NCI-H460 (cell line): ENCODE measurements at places on chromosomes 11 and 22. TPM values are rescaled to one million over a fixed set of nuclear protein-coding genes. Genes with fewer than 3 reads are reported as not detected.

DNA sequence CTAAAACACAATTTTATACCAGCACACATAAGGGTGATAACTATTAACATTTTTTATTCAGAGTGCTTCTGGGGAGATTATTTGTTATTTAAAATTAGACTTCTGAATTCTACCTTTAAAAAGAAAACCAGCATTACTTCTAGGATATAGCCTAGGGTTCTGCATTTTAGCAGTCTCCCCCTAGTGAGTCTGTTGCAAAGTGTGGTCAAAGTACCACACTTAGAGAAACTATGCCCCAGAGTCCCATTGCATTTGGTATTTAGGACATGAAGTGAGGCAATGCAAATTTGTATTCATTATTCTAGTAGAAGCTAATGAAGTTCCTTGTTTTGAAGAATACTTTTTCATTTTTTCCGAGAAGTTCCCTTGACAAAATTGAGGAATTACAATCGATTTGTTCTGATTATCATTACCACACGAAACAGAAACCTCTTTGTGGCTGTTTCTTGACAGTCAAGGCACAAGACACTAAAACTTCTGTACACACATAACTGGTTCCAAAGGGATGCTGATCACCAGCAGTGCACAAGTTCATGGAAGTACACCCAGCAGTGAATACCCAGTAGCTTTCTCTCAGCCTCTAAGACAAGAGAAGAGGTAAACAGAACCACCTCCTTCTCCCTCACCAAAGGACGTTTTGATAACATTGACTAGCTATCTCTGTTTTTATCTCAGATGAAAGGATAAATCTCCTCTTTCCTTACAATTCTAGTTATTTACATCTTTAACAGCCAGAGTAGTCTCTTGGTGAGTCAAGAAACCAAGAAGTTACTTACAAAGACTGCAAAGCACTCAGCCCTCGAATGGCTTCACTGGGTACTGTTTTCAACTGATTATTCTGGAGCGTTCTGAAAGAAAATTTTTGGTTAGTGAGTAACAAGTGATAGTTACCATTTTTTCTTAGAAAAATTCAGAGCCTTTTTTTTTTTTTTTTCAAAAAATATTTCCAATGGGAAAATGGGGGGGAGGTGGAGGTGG lies 27.6 kb upstream of the CCDC34 start:
- no peak for DNase-seq

DNA sequence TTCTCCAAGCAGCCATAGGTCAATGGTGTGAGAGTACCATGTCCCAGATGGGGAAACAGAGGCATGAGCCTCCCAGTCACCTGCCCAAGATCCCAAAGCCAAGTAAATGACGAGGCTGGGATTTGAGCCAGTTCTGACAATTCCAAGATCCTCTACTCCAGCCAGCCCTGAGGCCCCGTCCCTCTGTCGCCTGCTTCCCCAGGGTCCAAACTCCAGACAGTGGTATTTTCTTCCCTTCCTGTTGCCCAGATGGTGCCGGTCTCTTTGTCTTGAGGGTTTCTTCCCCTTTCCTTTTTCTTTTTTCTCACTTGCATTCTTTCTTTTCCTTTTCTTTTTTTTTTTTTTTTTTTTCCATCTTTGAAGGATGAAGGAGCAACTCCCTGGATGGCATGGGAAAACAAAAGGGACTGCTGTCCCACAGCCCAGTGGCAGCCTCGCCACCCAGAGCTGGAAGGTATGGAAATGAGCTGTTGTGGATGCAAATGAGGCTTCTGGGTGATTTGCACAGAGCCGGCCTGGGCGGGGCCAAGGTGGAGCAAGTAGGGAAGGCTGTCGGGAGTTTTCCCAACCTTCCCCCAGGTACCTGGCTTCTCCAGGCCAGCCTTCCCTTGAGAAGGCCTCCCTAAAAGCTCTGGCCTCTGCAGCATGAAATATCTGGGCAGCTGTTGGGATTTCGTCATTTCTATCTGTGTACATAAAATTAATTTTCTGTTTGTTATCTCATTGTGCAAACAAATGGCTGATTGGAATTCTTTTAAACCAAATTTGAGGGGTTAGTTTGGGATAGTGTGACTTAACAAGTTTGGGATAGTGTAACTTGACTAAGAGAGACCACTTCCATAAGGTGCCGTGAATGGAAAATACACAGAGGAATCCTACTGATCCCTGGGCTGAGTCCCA lies 146.8 kb downstream of the MN1 start:
- no peak for DNase-seq

PATE4 gene
- not detected in 2 replicates for total RNA-seq

DNA sequence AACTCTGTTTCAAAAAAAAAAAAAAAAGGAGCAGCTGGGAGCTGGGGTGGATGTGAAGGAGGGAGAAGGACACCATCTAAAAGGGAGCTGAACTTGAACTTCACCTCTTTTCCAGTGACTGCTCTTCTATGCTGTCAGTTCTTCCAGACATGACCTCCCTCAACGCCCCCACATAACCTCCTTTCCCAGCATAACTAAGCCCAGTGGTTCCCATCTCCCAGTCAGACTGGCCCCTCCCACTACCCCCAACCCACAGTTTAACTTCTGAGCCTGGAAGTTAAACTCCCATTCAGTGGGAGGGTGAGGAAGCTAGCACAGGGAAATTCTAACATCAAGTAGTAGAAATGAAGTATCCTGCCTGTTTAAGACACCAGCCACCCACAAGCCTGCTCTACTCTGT lies 1.8 kb downstream of the ARHGAP1 start:
- DNase-seq: no peak

DNA sequence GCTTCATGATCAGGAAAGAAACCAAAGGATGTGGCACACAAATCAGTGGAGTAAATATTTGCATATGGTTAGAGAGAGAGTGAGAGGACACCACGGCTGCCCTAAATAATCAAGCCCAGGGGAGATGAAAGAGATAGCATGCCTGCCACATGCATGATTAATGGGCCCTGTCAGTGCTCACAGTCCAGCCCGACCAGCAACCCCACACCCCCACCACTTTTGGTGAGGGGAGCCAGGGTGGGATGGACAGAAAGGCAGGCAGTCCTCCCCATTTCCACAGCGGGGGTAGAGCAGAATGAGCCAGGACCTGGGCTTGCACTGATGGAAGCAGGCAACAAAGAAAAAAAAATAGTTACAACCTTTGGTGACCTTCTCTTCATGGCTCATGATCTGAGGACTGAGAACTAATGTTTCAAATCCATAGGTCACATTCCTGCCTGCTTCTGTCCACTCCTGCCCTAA lies 545.0 kb downstream of the ETS1 start:
- DNase-seq: no peak

DNA sequence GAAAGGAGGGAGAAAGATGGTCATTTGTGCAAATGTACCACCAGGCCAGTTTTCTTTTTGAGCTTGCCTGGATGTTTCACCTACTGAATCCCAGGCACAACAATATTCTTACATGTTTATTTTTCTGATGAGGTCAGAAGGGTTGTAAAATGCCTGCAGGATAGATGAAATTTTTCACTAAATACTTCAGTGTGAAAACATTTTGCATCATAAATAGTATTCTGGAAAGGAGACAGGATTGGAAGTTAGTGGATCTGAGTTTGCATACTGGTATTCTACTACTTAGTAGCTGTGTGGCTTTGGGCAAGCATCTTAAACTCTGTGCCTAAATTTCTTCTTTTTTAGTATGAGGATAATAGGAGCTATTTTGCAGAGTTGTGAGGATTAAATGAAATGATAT lies 24.8 kb downstream of the RNF169 start:
- DNase-seq: no peak

GRCh38 chr11:96187822-96188221 lies 155.2 kb downstream of the MAML2 start:
- DNase-seq: no peak

HOATZ gene
- total RNA-seq: not detected in 2 replicates

DNA sequence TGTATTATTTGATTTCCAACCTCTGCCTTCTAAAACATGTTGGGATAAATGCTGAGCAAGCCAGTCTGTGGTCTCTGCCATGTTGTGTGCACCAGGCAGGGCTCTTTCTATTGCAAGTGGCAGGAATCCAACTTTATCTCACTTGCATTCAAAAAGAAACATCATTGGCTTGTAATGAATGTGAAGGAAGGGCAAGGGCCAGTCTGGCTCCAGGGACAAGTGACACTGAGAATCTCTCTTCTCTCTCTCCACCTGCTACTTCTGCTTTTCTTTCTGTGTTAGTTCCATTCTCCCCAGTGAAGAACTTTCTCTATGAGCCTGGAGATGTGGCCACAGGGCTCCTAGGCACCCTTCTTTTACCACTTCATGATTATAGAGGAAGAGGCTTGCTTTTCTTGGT lies 329.9 kb upstream of the NCAM1 start:
- DNase-seq: no peak

- DNase-seq: no peak
Measured at GRCh38 chr11:15867871-15868270, 488.5 kb downstream of the SOX6 start.

DNA sequence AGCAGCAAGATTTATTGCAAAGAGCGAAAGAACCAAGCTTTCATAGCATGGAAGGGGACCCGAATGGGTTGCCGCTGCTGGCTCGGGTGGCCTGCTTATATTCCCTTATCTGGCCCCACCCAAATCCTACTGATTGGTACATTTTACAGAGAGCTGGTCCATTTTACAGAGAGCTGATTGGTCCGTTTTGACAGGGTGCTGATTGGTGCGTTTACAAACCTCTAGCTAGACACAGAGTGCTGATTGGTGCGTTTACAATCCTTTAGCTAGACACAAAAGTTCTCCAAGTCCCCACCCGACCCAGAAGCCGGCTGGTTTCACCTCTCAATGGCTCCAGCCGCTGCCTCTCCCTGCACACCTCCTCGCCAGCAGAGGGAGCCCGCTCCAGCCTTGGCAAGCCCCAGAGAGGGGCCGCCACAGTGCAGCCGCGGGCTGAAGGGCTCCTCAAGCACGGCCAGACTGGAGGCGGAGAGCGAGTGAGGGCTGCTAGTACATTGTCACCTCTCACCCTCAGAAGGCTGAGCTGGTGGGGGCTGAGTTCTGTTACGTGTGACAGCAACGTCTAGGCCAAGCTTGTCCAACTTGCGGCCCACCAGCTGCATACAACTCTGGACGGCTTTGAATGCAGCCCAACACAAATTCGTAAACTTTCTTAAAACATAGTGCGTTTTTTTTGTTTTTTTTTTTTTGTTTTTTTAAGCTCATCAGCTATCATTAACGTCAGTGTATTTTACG lies 8.7 kb downstream of the PTH start:
- DNase-seq: peak; percentile 61

DNA sequence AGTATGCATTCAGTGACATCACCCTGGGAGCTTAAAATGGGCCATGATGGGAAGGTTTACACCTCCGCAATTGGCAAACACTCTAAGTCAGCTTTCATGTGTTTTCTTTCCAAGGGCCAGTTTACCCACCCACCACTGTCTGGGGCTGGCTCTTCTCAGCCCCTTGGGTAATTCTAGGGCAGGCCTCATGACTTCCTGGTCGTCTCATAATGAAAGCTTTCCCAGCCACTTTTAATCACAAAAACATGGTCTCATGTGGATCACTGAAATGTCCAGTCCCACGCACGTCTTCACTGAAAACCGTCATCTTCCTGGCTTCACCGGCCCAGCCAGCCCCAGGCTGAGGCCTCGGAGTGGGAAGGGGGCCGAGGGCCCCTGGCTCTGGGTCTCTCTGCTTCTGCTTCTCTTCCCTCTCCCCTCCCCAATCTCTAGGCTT lies 58.5 kb upstream of the ANO1 start:
- DNase-seq: no peak

- no peak for DNase-seq
Measured at GRCh38 chr11:111355956-111356659, 23.0 kb downstream of the POU2AF1 start.

SCGB1C1 gene
- not detected in 2 replicates for total RNA-seq

DEAF1 gene
- total RNA-seq: 30.3 and 32.3 TPM in 2 replicates

DNA sequence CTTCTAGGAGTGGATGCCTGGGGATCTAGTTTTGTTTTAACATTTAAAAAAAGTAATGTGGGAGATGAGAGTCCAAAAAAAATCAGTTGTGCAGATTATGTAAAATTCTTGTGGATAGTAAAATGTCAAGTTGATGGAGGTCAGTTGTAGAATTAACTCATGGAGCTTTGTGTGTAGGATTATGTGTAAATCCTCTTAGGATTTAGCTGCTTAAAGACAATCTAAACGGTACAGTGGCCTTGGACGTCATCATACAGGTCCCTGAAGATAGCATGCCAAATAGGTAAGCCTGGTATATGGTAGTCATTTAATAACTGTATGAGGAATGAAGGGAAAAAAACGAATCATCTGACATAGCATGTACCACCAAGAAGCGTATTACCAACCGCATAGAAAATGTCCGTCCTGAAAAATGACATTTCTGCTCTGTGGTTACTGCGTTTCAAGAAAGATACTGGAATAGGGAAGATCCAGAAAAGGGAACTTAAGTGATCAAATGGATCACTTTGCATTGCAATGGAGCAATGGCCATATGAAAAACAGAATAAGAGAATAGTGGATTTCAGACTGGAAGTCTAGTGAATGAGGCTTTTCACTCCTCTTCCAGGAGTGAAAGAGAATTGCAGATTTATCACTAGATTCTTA lies 61.3 kb downstream of the BCL2L13 start:
- no peak for DNase-seq

- no peak for DNase-seq
Measured at GRCh38 chr22:24148266-24149197, 32.8 kb upstream of the SUSD2 start.

MIAT gene
- 0.66 and 0.82 TPM in 2 replicates for total RNA-seq

CSF2RB gene
- total RNA-seq: not detected in 2 replicates

GRCh38 chr11:69834251-69834650 lies 15.0 kb upstream of the FGF3 start:
- DNase-seq: no peak

- DNase-seq: no peak
Measured at GRCh38 chr11:22392561-22392960, 54.4 kb downstream of the SLC17A6 start.

DNA sequence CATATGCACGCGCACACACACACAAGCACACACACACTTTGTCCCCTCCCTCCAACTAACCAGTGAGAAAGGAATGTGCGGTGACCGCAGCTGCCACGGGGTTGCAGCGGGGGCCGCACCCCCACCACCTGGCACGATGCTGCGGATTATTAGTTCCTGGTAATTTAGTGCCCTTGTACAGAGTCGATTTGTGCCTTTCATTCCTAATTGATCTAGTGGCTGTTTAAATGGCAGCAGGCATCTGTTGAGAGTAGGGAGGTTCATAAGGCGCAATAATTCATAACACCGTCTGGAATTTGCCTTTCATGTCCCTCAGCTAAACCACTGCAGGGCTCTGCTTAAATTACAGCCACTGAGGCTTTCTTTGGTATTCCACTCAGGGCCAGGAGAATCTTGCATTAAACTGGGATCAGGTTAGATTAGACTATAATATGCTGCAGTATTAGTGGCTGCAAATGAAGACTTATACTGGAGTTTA lies 113.7 kb downstream of the FEZ1 start:
- no peak for DNase-seq
